MCF 10A (cell line): ENCODE measurements at places on chromosomes 3 and 15.
A peak's percentile ranks its signal among the peaks of the same experiment; 100 is the strongest.

DNA sequence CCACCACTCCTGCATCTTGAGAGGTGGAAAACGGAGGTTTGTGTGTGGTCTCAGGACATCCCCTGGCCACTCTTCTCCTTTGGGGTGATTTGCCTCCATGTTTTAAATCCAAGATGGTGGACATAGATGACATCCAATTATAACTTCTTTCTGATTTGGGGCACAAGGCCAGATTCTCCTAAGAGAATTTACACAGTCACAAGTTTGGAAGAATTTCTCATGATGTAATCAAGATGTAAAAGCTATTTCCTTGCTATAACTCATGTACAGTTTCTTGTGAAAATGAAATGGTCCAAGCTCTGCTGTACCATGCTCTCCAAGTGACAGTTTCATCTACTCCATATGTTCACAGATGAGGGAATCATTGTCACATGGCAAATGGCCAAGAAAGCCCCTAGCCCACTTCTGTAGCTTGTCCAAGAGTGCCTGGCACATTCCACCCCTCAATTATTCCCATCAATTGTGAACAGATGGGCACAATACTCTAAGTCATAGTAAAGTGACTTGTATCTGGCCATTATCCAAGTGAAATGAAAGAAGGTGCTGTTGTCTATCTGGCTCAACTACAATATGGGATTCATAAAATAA, 134.6 kb upstream of the ROPN1 start:
- DNase-seq, result no peak
- peaks cover 94% of the 10 kb centered on the region for H3K27me3 ChIP-seq
- H3K4me1 ChIP-seq, result no peaks in the 10 kb centered on the region
- no peak overlapping the region for H3K4me3 ChIP-seq

DNA sequence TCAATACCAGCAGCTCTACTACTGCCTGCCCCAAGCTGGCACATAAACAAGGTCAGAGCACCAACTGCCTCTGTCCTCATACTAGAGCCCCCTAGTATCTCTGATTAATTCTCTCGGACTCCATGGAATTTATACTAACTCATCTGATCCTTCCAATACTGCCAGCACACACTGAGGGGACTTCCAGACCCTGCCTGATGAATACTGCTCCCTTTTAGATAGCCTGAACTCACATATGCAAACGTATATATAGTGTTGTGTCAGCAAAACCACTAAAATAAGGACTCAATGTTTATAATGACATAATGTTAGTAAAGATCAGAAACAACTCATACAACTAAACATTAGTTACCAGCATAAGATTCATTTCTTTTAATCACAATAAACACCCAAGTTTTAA, 25.0 kb downstream of the CEP70 start:
- peaks cover 24% of the 10 kb centered on the region for H3K36me3 ChIP-seq
- H3K4me3 ChIP-seq, result no peak overlapping the region
- no peaks in the 10 kb centered on the region for H3K27me3 ChIP-seq
- H3K4me1 ChIP-seq, result no peaks in the 10 kb centered on the region
- no peak for DNase-seq

DNA sequence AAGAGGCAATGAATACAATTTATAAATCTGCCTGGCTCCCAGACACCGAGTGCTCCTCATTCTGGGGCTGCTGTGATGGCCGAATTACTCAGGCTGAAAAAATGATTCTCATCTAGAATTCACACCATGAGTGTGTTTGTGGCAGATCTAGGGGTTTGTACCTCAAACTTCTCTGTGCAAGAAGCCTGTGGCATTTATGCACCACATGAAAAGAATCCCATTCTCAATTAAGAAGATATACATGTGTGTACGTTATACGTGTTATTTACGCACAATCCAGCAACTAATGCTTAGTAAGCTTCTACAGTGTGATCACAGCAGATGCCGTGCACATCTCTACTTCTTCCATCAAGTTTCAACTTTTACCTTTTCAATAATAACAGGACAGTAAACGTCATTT, 476.8 kb downstream of the SHQ1 start:
- no peak for DNase-seq
- H3K4me1 ChIP-seq, result no peaks in the 10 kb centered on the region
- no peak overlapping the region for H3K4me3 ChIP-seq
- no peaks in the 10 kb centered on the region for H3K27me3 ChIP-seq
- H3K27ac ChIP-seq, result no peak overlapping the region

GRCh38 chr15:34264076-34264475, 39.3 kb downstream of the EMC4 start:
- no peak overlapping the region for H3K27ac ChIP-seq
- H3K4me3 ChIP-seq, result no peak overlapping the region
- no peaks in the 10 kb centered on the region for H3K4me1 ChIP-seq
- H3K36me3 ChIP-seq, result peaks cover 6% of the 10 kb centered on the region
- DNase-seq, result no peak

GRCh38 chr3:149291178-149291577, 42.3 kb downstream of the TM4SF18 start:
- H3K27ac ChIP-seq, result no peak overlapping the region
- no peaks in the 10 kb centered on the region for H3K36me3 ChIP-seq
- peaks cover 6% of the 10 kb centered on the region for H3K4me1 ChIP-seq
- H3K27me3 ChIP-seq, result no peaks in the 10 kb centered on the region
- H3K4me3 ChIP-seq, result no peak overlapping the region
- DNase-seq, result peak; percentile 40

- H3K4me3 ChIP-seq, result no peak overlapping the region
- no peaks in the 10 kb centered on the region for H3K4me1 ChIP-seq
- H3K27ac ChIP-seq, result no peak overlapping the region
These were observed 14.9 kb downstream of the SATB1 start for GRCh38 chr3:18410205-18410604.

- no peaks in the 10 kb centered on the region for H3K36me3 ChIP-seq
- no peaks in the 10 kb centered on the region for H3K4me1 ChIP-seq
These were observed 93.2 kb upstream of the ARHGEF3 start for GRCh38 chr3:56894881-56895431.

DNA sequence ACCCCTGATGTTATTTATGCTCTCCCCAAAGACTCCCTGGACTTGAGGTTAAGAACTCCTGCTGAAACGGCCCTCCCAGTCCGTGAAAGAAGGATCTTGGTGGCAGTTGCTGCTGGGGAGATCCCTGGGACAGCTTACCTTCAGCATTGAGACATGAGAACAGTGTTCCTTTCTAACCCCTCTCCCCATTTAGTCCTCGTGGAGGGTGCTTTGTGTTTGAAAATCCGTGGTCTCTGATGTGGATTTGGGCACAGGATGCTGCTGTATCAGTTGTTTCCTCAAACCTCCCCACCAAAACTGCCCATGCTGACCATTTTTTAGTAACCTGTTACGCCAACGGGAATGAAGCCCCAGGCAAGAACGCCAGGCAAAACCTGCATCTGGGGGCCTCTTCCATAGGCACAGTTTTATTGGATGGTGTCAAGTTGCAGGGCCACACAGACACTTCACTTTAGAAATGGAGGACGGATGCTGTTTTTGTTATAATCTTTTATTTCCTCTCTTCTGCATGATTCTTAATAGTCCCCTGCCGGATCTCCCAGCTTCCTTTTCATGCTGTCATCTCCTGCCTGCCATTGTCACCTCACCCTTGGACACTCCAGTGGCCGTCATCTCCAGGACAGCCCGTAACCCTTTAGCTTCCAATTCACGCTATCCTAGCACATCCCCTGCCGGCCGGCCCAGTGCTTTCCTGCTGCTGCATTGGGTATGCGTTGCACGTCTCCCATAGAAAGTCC, 31.7 kb upstream of the CEMIP start:
- peaks cover 11% of the 10 kb centered on the region for H3K4me1 ChIP-seq
- H3K27me3 ChIP-seq, result no peaks in the 10 kb centered on the region
- DNase-seq, result no peak
- H3K4me3 ChIP-seq, result no peak overlapping the region
- H3K27ac ChIP-seq, result no peak overlapping the region

GRCh38 chr15:59260090-59260489, 53.4 kb downstream of the LDHAL6B start:
- H3K27ac ChIP-seq, result no peak overlapping the region
- no peak overlapping the region for H3K4me3 ChIP-seq
- H3K4me1 ChIP-seq, result peaks cover 6% of the 10 kb centered on the region
- DNase-seq, result no peak
- H3K36me3 ChIP-seq, result peaks cover 19% of the 10 kb centered on the region
- no peaks in the 10 kb centered on the region for H3K27me3 ChIP-seq

- peaks cover 74% of the 10 kb centered on the region for H3K27me3 ChIP-seq
- H3K4me3 ChIP-seq, result no peak overlapping the region
- H3K27ac ChIP-seq, result no peak overlapping the region
- H3K4me1 ChIP-seq, result no peaks in the 10 kb centered on the region
- H3K36me3 ChIP-seq, result no peaks in the 10 kb centered on the region
These were observed 7.6 kb upstream of the FOXB1 start for GRCh38 chr15:59996298-59997041.

GRCh38 chr3:120435621-120436020, 15.2 kb downstream of the FSTL1 start:
- DNase-seq, result no peak
- no peak overlapping the region for H3K4me3 ChIP-seq
- H3K36me3 ChIP-seq, result no peaks in the 10 kb centered on the region
- no peaks in the 10 kb centered on the region for H3K27me3 ChIP-seq
- peaks cover 22% of the 10 kb centered on the region for H3K4me1 ChIP-seq

DNA sequence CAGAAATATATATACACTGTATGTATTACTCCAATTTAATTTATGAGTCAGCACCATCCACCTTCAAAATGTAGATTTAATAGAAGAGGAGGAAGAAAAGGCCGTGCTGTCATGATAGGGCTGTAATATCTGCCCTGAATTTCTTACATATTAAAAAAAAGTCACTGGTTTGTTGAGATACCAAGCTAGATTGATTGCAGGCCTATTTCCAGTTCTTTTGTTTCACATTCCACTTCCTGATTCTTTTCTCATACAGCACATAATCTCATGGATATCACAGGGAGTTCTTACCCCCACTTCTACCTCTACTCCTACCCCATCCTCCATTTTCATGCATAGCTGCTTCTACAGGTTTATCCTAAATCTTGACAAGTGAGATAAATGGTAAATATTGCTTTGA, 290.3 kb downstream of the ZBTB20 start:
- no peaks in the 10 kb centered on the region for H3K36me3 ChIP-seq
- peak overlapping the region; percentile 0 for H3K27ac ChIP-seq
- no peaks in the 10 kb centered on the region for H3K27me3 ChIP-seq
- no peak overlapping the region for H3K4me3 ChIP-seq

GRCh38 chr3:141875374-141875892, 1.0 kb upstream of the ATP1B3 start:
- H3K4me3 ChIP-seq, result peak overlapping the region; percentile 91
- H3K4me1 ChIP-seq, result peaks cover 14% of the 10 kb centered on the region
- peak overlapping the region; percentile 83 for H3K27ac ChIP-seq
- no peaks in the 10 kb centered on the region for H3K27me3 ChIP-seq
- DNase-seq, result peak; percentile 86

- H3K36me3 ChIP-seq, result peaks cover 6% of the 10 kb centered on the region
- no peak overlapping the region for H3K4me3 ChIP-seq
- peak; percentile 45 for DNase-seq
- H3K4me1 ChIP-seq, result peaks cover 39% of the 10 kb centered on the region
- H3K27me3 ChIP-seq, result no peaks in the 10 kb centered on the region
- peak overlapping the region; percentile 53 for H3K27ac ChIP-seq
These were observed 88.5 kb downstream of the XXYLT1 start for GRCh38 chr3:195182470-195182795.

GRCh38 chr15:58221591-58222241, 83.5 kb downstream of the AQP9 start:
- DNase-seq, result peak; percentile 62
- H3K4me3 ChIP-seq, result no peak overlapping the region
- H3K36me3 ChIP-seq, result no peaks in the 10 kb centered on the region

GRCh38 chr15:85164841-85165466, 183.3 kb downstream of the PDE8A start:
- no peak overlapping the region for H3K4me3 ChIP-seq
- no peak for DNase-seq
- no peaks in the 10 kb centered on the region for H3K4me1 ChIP-seq
- no peak overlapping the region for H3K27ac ChIP-seq
- no peaks in the 10 kb centered on the region for H3K27me3 ChIP-seq

- no peak for DNase-seq
- H3K4me3 ChIP-seq, result no peak overlapping the region
- no peak overlapping the region for H3K27ac ChIP-seq
These were observed 15.1 kb downstream of the CXCR6 start for GRCh38 chr3:45958321-45958791.

GRCh38 chr3:19769694-19770093, 164.3 kb downstream of the EFHB start:
- no peaks in the 10 kb centered on the region for H3K36me3 ChIP-seq
- H3K4me3 ChIP-seq, result no peak overlapping the region
- no peak for DNase-seq
- no peak overlapping the region for H3K27ac ChIP-seq

DNA sequence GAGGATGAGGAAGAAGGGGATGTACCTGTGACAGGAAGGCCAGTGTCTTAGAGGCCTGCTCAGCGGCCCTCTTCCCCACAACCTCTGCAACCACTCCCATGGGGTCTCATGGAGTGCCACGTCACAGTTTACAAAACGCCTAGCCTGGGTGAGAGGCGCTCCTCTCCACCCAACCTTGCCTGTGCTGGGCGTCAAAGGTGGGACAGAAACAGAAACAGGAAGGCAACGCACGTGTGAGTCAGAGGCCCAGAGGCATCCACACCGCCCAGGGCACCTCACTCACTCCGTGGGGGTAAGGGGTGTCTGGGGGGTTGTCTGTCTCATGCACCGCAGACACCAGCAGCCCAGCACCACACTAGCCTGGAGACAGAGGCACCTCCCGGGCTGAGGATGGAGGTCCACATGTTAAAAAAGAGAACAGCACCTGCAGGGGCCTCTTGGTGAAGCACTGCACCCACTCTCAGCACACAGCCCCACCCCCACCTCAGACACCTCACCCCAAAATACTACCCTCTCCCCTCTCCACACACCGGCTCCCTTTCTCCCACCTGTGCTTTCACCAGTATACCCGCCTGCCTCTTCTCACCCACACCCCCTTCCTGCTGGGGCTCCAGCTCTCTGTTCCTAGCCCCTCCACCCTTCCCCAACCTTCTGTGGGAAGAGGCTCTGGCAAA, 4.7 kb upstream of the CALML4 start:
- H3K4me1 ChIP-seq, result peaks cover 6% of the 10 kb centered on the region
- no peak overlapping the region for H3K4me3 ChIP-seq
- H3K36me3 ChIP-seq, result peaks cover 14% of the 10 kb centered on the region
- DNase-seq, result peak; percentile 27
- no peaks in the 10 kb centered on the region for H3K27me3 ChIP-seq
